ENCODE measurements at places on chromosomes 11 and 22.

DNA sequence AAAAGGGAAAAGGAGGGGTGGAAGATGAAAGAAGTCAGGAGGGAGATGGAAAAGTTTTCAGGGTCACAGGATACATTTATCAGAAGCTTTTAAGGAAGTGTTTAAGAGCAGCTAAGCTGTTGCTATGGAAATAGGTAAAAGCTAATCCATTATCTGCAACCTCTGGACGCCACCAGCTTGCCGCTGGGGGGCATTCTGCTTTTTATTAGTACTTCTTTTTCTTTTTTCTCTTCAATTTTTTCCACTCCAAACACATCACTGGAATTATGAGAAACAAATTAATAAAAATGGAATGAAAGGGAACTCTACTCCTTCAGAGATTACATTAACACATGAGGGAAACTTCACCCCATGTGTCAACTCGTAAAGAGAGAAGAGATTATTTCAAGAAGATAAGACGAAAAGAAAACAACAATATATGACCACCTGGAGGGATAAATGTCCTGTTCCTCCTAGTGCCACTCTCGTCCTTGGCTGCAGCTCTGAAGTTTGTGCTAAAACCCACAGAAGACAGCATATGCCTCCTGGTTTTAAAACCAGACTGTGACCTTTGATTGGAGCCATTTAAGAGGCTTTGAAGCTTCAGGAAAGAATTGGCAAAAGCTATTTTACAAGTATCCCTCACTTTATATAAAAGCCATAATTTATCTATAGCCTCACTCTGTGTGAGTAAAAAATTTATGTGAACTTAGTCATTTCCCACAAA, 972.8 kb downstream of the OPCML start:
- DNase-seq = no peak

- DNase-seq = no peak
Observed at GRCh38 chr11:95996621-95997235, 72.8 kb upstream of the MTMR2 start.

- DNase-seq = no peak
Observed at GRCh38 chr11:117146521-117146920, 2.4 kb downstream of the PAFAH1B2 start.

DNA sequence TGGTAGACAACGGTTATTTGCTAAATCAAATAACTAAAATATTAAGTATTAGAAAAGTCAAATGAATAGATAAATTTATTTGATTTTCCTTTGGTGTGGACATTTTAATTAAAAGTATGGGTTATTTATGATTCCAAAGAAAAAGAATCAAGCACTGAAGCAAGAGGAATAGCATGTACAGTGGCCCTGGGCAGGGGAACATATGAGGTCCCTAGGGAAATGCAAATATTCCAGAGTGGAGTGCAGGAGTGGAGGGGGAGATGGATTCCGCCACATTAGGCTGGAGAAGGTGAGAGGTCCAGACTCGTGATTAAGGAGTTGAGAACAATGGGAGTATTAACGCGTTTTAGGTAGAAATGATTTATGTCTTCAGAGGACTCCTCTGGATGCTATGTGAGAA, 30.0 kb downstream of the RASSF10 start:
- DNase-seq = no peak

DNA sequence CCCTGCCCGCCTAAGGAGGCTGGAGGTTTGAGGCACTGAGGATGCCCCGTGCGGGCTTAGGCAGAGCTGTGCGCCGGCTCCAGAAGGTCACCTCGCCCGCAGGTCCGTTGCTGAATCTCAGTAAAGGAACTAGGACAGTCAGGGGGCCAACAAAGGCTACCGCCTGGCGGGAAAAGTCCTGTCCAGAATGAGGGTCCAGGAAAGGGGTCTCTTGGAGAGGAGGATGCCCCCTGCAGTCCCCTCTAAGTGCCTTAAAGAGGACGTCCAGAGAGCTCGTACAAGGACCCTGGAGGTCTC, 548 bp downstream of the PVALB start:
- DNase-seq = no peak

GRCh38 chr11:3942956-3943497, 87.6 kb downstream of the STIM1 start:
- DNase-seq = no peak

GRCh38 chr11:130457623-130458409, 9.4 kb downstream of the ADAMTS15 start:
- no peak for DNase-seq

GRCh38 chr11:69904974-69905535, 85.8 kb upstream of the FGF3 start:
- no peak for DNase-seq

GRCh38 chr11:79122759-79123158, 318.1 kb downstream of the TENM4 start:
- DNase-seq = no peak

DNA sequence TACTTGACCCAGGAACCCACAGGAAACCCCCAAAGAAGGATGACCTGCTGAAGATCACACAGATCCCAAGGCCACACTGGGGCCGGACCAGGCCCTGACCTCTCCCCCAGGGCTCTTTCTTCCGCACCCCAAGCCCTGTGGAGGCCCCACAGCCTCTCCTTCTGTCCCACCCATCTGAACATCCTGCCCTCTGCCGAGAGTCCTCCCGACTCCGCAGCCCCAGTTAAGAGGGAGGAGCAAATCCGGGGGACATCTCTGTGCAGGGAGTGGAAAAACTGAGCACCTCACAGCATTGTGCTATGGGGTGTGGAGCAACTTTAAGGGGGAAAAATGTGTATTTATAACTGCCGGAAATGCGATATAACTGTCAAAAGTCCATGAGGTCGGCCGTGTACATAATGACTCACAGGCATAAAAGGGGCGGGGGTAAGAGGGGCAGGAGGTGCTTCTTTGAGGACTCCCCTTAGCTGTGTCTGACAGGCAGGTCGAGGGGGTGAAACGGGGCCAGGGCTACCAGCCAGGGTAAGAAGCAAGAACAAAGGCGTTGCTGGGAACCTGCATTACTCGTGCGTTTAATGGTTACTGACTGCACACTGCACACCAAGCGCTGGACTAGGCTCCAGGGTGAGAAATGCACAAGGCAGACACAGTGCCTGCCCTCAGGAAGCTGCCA, 57.2 kb downstream of the WNT11 start:
- DNase-seq = no peak

DNA sequence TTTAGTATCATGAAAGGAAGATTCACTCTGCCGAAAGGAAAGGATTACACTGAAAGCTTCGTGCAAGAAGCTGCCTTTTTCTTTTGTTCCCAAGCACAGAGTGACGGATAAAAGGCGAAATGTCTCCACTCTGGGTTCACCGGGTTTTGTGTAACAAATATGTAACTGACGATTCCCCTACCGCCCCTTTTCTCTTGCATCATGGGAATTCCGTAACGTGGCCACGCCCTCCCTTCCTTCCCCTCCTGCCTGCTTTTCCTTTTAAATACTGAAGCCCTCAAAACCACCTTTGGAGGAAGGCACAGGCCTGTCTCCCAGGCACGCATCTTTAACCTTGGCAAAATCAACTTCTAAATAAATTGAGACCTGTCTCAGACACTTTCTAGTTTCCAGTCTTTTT, 16.4 kb upstream of the TESMIN start:
- DNase-seq = no peak

- DNase-seq = no peak
Observed at GRCh38 chr11:69584160-69584559, 56.8 kb upstream of the CCND1 start.

GRCh38 chr11:45060707-45061106, 85.7 kb upstream of the PRDM11 start:
- no peak for DNase-seq

GRCh38 chr11:1554981-1555712, 16.9 kb downstream of the DUSP8 start:
- DNase-seq = no peak

GRCh38 chr11:68031144-68031464, 623 bp downstream of the NDUFS8 start:
- DNase-seq = no peak

- no peak for DNase-seq
Observed at GRCh38 chr11:13102865-13103539, 93.9 kb downstream of the RASSF10 start.

GRCh38 chr22:27331526-27332281, 469.9 kb downstream of the MN1 start:
- DNase-seq = no peak

DNA sequence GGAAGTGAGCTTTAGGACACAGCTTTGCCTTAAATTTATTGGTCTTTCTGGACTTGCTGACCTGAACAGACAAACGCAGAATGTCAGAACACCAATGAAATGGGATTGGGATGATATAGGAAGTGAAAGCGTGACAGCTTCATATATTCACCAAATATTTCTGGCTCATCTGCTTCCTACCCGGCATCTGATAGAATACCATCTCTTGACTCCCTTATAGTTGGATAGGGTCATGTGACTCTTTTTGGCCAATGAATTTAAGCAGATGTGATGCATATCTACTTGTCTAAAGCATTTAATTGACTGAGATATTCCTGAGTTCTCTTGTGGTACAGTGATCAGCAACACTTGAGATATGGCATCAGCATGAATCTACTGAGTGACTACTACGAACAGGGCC, 2.5 kb upstream of the CAPRIN1 start:
- no peak for DNase-seq

DNA sequence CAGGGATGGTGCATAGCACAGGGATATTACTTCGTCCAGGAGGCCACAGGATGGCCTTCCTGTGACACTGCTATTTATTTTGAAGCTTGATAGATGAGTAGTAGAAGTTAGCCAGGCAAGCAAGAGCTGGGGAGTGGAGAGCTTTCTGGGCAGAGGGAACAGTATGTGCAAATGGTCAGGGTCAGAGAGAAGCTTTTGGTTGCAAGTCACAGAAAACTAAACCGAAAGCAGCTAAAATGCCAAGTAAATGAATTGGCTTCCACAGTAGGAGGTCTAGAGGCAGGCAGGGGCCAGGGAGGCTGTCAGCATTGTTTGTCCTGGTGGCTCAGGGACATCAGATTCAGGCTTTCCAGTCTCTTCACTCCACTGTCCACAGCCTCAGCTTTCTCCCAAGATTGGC, 247.5 kb downstream of the GRIK4 start:
- no peak for DNase-seq

- DNase-seq = peak; percentile 14
Observed at GRCh38 chr11:3021125-3021524, 29.0 kb upstream of the NAP1L4 start.

- DNase-seq = no peak
Observed at GRCh38 chr22:38352436-38352835, 35.2 kb upstream of the CSNK1E start.

GRCh38 chr22:20636075-20636812, 128.8 kb downstream of the MED15 start:
- no peak for DNase-seq

DNA sequence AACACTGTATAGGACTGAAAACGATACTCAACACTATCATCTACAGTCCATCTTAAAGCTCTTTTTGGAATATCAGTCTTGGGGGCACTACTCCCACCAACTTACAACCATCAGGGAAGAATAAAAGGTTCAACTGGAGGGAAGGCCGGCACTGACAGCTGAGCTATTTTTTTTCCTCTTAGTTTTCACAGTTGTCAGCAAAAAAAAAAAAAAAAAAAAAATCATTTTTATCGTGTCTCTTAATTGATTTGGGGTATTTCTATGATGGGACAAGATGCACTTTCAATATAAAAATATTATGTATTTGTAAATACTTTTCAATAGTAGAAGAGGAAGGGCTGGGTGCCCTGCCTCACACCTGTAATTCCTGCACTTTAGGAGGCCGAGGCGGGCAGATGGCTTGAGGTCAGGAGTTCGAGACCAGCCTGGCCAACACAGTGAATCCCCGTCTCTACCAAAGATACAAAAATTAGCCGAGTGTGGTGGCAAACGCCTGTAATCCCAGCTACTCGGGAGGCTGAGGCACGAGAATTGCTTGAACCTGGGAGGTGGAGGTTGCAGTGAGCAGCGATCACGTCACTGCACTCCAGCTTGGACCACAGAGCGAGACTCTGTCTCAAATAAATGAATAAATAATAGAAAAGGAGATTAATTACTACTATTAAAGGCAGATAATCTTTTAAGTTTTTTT, 1.5 kb downstream of the KIF18A start:
- DNase-seq = no peak

DNA sequence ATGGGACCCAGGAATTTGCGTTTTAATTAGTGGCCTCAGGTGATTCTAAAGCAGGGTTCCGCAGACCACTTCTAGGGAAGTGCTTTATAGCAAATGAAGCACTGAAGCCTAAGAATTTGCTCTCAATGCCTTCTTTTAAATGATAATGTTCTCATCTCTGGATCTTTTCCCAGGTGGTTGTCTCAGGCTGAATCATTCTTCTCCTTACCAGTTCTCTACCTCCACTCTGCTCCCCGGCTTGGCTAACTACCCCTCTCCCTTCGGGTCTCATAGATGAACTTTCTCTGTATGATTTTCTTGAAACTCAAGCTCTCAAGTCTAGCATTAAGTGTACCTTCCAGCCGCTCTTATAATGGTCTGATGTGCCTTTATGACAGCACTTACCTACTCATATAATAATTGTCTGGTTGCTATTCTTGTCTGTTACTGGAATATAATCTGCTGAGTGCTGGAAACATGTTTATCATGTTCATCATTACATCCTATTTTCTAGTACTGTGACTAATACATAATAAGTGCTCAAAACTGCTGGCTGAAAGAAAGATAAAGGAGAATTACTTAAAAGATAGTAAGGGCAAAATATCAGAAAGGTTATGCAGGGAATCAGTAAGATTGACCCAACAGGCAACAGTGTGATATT, 195.9 kb upstream of the SESN3 start:
- DNase-seq = no peak

DNA sequence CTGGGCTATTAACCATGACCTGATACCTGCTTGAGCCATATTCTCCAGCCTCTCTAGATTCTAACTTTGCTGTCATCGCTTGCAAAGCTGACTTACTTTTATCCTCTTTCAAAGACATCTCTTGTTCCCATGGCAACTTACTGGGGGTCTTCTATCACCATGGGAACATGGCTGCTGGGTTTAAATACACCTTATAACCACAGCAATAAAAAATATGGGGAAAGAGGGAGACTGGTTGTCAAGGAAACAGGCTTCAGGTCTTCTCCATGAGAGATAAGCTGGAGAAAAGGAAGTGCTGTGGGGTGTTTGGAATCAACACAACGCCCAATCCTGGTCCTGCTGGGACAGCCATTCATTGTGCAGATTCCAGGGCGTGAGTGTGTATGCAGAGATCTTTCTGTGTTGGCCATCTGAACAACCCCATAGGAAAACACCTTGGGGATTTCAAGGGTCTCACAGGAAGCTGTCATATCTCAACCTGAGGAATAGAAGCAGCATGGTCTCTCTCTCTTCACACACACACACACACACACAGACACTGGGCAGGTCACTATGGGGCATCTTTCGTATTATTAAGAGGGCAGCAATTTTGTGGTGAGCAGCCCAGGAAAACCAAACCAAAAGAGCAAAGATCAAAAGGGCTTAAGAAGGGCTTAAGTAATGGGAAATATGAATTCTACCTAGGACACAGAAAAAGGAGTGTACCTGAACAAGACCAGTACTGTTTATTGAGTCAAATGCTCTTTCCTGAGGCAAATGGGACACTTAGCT, 344.7 kb upstream of the NCAM1 start:
- DNase-seq = no peak

Data from activated CD8-positive, alpha-beta memory T cell treated with anti-CD3 and anti-CD28 coated beads for 1 hour (primary cell).